ENCODE measurements at places on chromosomes 3 and 15. TPM values are rescaled to one million over a fixed set of nuclear protein-coding genes. Genes with fewer than 3 reads are reported as not detected.

Gene PEX5L
- total RNA-seq: 1.00 TPM

Gene ISL2
- total RNA-seq: not detected

Gene TEX55
- not detected for total RNA-seq

Gene KNG1
- total RNA-seq: not detected

Gene PLCL2
- 4.0 TPM for total RNA-seq

Gene PAK6
- total RNA-seq: 1.00 TPM

Gene IQGAP1
- 274 TPM for total RNA-seq

Gene GOLGA8N
- 3.4 TPM for total RNA-seq

Gene DAPK2
- total RNA-seq: 1.00 TPM

Gene CCK
- not detected for total RNA-seq

Gene SLC25A20
- total RNA-seq: 13.0 TPM

Gene BCHE
- 19.6 TPM for total RNA-seq

Gene PIGZ
- 2.9 TPM for total RNA-seq

Gene LNP1
- 2.9 TPM for total RNA-seq

Gene BFSP2
- not detected for total RNA-seq

Gene RBP2
- total RNA-seq: not detected

All from melanocyte of skin (primary cell).